COLO829 (cell line): ENCODE measurements at places on chromosomes 11 and 22.

GRCh38 chr11:46239801-46240061 is 37.7 kb upstream of the CREB3L1 start:
- DNase-seq = no peak

GRCh38 chr11:129320494-129320893 is 55.2 kb upstream of the BARX2 start:
- DNase-seq = peak; percentile 85

- DNase-seq = no peak
These were observed 62.6 kb downstream of the TRAF6 start for GRCh38 chr11:36447514-36447913.

DNA sequence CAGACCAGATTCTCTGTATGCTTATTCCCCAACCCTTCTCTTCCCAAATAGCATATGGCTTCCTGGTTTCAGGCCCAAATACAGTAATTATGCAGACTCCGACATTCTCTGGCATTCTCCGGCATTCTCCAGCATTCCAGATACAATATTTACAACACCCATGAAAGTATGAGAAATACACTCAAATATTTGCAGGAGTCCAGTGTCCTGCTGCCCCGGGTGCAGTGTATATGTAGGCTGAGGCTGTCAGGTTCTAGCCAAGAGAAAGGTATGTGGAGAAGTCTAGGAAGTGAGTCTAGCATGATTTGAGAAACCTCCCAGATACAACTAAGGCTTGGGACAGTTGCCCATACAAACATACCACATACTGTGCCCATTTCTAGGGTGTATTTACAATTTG is 160.7 kb downstream of the SOX6 start:
- no peak for DNase-seq

DNA sequence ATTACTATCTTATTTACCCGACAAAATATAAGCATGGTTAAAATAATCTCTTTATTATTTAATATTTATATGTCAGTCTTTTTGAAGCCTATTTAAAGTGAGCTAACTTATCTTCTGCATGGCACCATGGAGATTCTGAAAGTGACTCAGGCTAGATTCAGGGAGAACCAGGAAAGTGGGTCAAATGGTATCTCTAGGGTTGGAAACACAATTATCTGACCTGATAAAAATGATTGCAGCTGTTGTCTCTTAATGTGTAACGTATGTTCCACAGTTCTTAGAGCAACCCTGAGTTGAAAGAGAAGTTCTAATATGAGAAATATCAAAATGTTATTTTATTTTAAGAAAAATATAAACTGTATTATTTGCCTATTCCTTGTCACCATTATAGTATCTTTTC is 143.1 kb upstream of the CARD18 start:
- no peak for DNase-seq

GRCh38 chr11:125603207-125603606 is 10.6 kb downstream of the STT3A start:
- DNase-seq = no peak

- no peak for DNase-seq
These were observed 2.7 kb upstream of the GSTT4 start for GRCh38 chr22:24008022-24008283.

DNA sequence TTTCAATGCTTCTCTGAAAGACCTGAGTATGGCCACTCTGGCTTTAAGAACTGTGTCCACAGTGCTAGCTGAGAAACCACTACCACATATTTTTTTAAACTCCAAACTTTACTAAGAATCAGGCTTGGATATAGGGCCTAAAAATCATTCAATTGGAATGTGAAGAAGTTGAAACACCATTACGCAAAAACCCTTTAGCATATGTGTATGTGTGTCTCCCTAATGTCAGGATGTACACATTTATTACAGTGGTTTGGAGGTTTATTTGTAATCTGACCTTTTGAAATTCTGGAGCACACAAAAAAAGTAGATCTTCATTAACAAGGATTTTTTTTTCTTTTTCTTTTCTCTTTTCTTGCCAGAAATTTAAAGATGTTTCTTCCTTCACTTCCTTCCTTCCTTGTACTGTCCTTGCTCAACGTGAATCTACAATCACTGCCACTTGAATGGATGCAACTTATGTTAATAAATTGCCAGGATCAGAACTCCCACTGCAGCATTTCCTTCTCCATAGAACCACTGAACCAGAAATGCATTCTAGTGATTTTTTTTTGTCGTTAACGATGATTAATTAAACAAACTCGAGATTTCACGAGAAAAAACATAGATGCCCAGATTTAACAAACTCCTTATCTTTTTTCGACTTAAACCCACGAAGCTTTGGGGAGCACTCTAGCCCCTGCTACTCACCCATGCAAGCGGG is 3.1 kb upstream of the ADM start:
- no peak for DNase-seq

- DNase-seq = no peak
These were observed 88.6 kb downstream of the TEAD1 start for GRCh38 chr11:12762696-12763324.

DNA sequence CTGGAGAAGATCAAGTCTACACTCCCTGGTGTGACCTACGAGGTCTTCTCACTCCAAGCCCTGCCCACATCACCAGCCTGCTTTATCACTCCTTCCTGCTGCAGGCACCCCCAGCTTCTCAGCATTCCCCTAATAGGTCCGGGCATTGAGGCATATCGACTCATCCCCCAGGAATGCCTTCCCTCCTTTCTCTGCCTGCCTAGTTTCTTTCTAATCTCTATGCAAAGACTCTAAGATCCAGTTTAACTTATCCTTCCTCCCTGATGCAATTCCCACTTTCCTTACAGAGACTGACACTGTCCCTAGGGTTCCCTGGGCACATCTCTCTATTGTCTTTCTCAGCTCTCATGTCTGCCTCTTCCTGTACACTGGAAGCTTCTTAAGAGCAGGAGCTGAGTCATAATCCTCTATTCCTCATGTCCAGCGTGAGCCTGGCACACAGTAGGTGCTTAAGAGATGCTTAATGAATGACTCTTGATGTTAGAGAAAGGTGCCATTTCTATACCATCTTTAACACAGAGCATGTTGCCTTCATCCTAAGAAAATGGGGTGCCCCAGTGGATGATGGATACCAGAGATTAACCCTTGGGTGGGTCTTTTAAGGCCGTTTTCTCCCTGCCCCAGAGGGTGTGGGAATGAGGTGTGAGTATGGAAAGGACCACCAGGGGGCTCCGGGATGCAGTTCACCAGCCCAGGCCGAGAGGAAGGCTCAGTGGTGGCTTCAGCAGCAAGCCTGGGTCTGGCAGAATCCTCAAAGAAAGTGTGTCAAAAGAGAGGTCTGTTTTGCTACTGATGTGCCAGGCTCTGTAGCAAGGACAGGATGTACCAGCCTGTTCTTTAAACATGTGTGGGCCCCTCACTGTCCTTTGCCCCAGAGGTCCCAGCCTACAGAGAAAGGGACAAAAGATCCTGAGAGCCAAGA is 34.7 kb downstream of the PARVA start:
- DNase-seq = peak; percentile 71

DNA sequence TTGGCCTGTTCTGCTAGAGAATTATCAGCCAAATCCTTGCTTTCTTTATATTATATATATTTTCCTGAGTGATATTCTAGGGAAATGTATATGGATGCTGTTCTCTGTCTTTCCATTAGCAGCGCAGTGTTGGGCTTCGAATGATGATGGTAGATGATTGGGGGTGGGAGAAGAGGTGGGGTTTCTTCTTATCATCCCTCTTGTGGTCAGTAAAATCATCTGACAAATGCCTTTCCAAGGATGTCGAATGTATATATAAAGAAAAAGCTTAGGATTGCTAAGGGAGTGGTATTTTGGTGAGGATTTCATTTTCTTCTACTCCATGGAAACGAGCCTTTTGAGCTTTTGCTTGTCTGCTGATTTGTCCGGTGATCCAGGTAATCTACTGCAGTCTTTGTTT is 48.9 kb downstream of the ARHGEF12 start:
- no peak for DNase-seq

DNA sequence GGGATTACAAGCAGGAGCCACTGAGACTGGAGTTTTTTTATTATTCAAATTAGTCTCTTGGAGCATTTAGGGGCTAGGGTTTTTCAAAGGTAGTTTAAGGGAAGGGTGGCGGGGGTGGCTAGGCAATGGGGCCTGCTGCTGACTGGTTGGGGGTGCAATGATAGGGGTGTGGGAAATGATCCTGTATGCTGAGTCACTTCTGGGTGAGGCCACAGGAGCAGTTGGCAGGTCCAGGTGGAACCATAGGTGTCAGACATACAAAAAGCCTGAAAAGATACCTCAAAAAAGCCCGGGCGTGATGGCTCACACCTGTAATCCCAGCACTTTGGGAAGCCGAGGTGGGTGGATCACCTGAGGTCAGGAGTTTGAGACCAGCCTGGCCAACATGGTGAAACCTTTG is 13.7 kb downstream of the MTFP1 start:
- DNase-seq = no peak

DNA sequence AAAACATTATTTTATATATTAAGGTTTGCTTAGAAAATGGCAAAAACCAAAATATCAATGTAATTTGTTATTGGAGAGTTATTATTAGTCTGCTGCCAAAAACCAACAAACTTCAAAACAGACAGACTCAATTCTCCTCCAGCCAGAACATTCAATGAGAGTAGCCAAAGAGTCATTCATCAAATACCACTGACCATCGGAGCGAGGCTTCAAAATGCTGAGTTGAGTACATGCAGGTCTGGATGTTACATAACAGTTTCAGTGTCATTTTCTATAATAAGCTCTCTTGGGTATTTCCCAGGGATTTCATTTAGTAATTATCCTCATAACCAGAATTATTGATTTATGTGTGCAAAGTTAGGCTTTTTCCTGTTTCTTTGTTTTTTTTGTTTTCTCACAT is 42.6 kb downstream of the CHST1 start:
- no peak for DNase-seq

DNA sequence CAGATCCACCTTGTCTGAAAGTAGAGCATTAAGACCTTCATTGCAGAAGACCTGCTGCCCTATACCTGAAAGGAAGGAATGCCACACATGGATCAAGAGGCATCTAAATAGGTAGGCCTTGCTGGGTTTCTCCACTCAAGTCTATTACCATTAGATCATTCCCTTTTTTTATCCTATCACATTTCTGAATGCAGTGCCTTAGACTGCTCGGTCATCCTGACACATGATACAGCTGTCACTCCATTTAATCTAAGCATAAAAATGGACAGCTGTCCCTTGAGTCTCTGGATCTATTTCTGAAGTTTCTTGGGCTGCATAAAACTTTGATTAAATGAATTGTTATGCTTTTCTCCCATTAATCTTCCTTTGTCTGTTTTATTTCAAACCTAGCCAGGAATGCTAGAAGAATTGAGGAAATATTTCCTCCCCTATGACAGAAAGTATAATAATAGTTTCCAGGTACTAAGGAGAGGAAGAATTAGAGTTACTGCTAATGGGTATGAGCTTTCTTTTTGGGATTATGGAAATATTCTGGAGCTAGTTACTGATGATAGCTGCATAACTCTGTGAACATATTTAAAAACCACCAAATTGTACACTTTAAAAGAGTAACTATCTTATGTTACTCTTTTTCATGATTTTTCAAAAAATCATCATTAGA is 88.0 kb downstream of the DLG2 start:
- no peak for DNase-seq

DNA sequence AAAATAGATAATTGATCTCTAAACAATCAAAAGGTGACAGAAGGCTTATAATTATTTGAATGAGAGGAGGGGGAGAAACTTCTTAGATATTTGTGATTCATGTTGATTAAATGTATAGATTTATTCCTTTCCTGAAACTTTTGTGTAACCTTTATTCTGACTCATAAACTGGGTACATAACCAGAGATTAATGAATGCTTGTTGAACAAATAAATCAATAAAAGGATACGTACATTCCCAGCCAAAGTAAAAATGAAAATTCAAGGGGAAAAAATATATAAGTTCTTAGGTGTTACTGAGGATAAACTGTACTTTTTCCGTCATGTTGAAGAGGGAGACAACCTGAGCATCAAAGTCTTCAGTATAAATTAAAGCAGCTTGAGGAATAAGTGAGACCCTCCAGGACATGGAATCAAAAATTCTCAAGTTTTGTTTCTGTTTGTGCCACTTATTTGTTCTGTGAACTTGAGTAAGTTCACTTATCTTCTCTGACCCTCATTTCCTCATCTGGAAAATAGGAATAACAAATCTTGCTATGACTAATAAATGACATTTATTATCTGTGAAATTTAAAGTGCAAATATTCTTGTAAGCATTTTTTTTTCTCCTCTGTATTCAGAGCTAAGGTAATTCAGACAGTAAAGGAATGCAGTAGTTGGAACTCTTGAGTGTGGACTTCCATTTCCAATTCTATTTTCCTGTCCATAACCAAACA is 195.4 kb downstream of the METTL15 start:
- no peak for DNase-seq

DNA sequence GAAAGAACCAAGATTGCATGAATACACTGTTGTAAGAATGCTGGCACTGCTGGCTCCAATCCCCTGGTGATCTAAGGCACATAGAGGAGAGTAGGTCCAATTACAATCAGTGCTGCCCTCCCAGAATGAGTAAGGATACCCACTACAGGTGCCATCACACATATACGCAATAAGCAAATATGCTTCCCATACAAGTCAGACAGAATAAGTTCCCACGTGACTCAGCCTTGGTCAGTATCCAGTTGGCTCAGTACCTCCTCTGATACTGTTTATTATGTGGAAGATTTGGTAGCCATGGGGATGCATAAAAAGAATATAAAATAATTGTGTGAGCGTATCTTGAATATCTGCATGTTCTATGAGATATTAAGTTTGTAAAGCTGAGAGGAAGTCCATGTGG is 8.9 kb upstream of the OR2D3 start:
- peak; percentile 8 for DNase-seq

- DNase-seq = peak; percentile 14
These were observed 27.1 kb upstream of the CTTN start for GRCh38 chr11:70371241-70371640.

DNA sequence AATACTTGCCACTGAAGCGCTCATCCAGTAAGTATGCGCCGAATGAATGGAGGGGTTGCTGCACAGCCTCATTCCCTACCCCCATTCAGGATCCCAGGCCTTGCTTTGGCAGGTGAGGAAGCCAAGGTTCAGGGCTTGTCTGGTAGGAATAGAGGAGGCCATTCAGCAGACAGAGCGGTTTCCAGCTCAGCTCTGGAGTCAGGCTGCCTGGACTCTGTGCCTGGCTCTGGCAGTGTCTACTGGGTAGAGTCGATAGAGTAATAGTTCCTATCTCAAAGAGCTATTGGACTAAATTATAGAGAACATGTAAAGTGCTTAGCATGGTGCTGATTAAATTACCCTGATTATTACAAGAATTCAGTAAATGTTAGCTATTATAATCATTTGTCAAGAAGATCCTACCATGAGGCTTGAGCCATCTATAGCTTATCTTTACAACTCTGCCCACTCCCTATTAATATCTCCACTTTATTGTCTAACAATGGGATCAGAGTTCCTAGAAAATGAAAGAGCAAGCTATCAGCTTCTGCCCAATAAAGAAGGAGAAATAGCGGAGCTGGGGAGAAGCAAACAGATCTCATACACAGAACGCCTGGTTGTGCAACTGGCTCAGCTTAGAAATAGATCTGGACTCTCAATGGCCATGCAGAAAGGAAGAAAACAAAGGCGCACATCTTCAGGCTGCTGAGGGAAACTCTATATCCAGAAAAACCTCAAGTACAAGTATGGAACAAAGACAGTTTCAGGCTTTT is 6.6 kb upstream of the SNX32 start:
- no peak for DNase-seq

GRCh38 chr11:706439-706956 is 467 bp downstream of the EPS8L2 start:
- DNase-seq = no peak

- DNase-seq = peak; percentile 68
These were observed 97.7 kb downstream of the RBFOX2 start for GRCh38 chr22:35930933-35931332.

GRCh38 chr22:31895411-31896123 is 48.8 kb upstream of the YWHAH start:
- DNase-seq = no peak
